ENCODE measurements at places on chromosomes 12 and 14.

- no peak for DNase-seq
These were observed 49.0 kb downstream of the ZC3H14 start for GRCh38 chr14:88611878-88612277.

DNA sequence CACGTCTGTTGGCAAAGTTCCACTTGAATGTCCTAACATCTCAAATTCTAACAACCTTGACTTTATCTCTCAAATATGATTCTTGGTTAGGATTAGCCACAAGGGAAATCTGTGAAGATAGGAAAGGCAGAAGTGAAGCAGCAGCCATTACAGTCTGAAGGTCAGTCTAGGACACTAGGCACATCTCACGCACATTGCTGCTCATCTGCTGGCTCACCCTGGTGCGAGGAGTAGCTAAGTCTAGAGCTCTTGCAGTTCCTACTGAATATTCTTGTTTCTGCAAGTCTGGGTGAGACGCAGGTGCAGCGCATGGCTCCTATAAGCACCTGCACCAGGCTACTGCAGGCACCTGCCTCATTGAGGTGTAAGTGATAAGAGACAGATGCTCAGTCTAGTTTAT lies 6.4 kb upstream of the SLC25A3 start:
- no peak for DNase-seq

- no peak for DNase-seq
These were observed 101.2 kb downstream of the EEA1 start for GRCh38 chr12:92827836-92828431.

DNA sequence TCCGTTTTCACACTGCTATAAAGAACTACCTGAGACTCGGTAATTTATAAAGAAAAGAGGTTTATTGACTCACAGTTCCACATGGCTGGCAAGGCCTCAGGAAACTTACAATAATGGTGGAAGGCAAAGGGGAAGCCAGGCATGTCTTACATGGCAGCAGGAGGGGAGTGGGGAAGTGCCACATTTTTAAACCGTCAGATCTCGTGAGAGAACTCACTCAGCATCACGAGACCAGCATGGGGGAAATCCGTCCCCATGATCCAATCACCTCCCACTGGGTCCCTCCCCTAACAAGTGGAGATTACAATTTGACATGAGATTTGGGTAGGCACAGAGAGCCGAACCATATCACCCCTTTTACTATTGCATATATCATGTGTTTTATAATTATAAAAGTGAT lies 2.0 kb upstream of the PIGH start:
- no peak for DNase-seq

GRCh38 chr14:103312006-103312635 lies 21.9 kb upstream of the EIF5 start:
- DNase-seq = no peak

DNA sequence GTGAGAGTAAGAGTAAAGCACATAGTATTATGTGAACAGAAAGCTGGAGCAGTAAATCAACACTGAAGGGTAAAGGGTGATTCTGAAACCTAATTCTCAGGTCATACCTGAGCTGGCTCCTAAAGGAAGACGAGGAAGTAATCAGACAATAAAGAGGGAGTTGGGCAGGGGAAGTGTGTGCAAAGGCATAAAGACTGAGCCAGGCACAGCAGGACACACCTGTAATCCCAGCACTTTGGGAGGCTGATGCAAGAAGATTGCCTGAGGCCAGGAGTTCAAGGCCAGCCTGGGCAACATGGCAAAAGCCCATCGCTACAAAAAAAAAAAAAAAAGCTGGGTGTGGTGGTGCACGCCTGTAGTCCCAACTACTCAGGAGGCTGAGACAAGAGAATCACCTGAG lies 9.6 kb downstream of the ARF3 start:
- DNase-seq = no peak

- DNase-seq = no peak
These were observed 111.2 kb downstream of the MYRFL start for GRCh38 chr12:69936214-69936731.

DNA sequence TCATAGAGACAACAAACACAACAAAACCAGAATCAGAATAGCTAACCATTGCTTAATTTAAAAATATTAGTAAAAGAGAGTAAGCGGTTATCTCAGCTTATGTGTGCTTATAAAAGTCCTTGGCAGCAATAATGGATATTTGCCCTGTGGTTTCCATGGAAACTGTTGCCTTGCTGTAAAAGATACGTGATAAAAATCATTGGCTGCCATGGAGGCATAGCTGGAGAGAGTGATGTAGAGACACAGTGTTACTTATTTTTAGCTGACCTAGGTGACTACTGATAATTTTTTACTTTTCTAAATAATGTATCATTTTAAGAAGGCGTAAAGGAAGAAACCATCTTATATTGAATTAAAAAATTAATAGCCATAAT lies 92.9 kb downstream of the ERC1 start:
- no peak for DNase-seq

GRCh38 chr14:56505361-56505760 lies 74.2 kb upstream of the TMEM260 start:
- no peak for DNase-seq

GRCh38 chr12:84862186-84862585 lies 50.4 kb downstream of the SLC6A15 start:
- no peak for DNase-seq

- no peak for DNase-seq
These were observed 128.6 kb upstream of the HIF1A start for GRCh38 chr14:61566537-61567225.

- DNase-seq = no peak
These were observed 234.4 kb downstream of the CACNA1C start for GRCh38 chr12:2287151-2287550.

DNA sequence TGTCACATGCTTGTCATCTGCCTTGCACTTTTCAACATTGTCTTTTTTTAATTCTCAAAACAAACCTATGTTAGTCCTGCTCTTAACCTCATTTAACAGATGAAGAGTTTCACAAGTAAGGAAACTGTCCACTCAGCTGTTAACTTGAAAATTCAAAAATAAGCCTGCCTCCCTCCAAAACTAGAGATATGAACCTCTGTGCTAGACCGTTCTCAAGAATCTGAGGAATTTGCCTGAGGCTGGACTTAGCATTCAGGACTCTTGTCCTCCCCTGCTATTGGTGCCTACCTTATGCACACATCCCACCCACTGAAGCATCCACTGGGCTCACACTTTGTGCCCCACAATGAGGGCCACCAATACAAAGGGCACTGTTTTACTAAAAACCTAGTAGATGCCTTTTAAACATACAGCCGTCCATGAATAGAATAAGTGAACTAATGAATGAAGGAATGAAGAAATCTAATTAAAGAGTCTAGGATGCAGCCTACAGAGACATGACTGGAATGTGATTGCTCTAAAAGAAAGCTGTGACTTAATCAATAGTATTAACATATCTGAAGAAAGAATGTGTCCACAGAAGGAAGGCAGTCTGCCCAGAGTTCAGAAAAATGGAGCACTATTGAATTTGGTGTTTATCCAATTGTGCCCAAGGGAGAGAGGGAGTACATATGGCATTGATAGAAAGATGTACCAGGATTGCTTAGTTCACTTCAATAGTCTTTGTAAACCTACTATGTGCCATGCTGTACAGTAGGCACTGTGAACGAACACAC lies 238.5 kb downstream of the SPTSSA start:
- DNase-seq = no peak

DNA sequence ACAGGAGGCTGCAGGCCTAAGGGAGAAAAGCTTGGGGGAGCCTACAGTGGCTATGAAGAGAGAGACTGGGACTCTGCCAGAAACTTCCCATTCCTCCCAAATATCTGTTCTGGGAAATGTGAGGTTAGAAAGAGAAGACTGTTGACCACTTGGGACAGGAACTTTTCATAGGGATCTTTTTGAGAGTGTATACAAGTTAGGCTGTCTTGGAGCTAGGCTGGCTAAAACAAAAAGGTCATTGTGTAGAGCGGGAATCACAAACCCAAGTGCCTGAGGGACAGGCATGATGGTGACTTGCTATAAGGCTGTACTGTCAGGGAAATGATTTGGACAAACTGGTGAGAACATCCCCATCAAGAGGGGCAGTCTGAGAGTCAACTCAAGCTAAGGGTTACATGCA lies 175.1 kb downstream of the GRIP1 start:
- DNase-seq = no peak

DNA sequence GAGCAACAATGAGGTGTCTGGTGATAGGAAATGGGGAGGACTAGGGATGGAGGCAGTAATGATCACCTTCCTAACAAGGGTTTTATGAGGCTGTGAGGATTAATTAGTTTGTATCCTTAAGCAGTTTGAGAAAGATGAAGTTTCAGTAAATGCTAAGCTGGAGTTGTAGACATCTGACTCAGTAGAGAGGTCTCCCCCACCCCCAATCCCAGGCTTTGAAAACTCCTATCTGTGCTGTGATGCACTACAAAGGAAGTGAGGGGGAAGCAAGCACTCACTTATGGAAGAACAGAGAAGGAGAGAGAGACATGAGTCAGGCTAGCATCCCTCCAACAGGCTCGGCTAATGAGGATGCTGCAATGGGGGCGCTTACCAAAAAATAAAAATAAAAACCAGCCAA lies 5.5 kb upstream of the BCL11B start:
- DNase-seq = no peak

DNA sequence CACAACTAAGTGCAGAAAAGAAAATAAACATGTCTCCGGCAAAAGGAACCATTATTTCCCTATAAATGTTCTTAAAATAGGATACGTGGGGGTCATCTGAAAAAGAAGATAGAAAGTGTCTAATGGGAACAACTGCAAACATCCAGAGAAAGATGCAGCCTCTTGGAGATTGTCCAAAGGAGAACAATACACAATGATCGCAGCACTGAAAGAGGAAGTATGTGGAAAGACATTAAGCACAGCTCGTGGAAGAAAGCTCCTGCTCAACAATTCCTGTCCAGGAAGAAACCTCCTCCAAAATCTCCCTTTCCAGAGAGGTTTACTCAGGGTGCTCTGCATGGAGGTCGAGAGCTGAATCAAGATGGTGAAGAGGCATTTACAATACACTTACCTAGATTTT lies 2.5 kb upstream of the LALBA start:
- no peak for DNase-seq

DNA sequence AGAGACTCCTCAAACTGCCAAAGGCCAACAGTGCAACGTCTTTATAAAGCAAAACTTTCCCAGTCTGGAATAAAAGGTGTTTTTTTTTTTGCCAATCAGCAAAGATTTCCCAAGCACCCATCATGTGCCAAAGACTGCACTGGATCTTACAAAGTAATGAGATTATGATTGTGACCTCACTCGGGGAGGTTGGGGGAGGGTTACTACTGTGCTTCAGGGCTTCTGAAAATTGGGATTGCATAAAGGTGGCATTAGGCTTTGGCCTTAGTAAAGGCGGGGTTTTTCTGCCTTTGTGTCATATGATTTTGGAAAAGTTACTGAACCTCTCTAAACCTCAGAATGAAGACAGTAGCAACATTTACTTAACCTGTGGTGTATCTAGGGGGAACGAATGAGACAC lies 233.8 kb downstream of the DACT1 start:
- DNase-seq = no peak

DNA sequence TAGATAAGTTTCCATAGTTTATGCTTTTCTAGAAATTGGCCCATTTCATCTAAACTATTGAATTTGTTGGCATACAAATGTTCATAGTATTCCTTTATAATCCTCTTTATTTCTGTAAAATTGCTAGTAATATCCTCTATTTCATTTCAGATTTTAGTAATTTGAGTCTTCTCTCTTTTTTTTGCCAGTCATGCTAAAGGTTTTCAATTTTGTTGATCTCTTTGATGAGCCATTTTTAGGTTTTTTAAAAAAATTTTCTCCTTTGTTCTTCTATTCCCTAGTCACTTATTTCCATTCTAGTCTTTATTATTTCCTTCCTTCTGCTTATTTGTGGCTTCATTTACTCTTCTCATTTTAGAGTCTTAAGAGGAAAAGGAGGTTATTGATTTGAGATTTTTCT lies 19.4 kb upstream of the PPM1A start:
- no peak for DNase-seq

DNA sequence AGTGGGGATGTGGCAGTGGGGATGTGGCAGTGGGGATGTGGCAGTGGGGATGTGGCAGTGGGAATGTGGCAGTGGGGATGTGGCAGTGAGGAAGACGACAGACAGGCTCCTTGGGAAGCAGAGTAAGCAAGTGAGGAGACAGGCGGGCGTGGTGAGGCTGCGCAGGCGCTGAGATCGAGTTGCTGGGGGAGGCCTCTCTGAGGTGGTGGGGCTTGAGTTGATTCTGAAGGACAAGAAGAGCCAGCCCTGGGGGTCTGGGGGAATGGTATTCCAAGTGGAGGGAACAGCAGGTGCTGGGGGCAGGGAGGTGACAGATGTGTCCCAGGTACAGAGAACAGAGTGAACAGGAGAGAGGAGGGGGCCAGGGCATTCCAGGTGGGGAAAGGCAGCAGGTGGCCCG lies 33.8 kb upstream of the TSPAN9 start:
- no peak for DNase-seq

- DNase-seq = no peak
These were observed 23.3 kb downstream of the MEG3 start for GRCh38 chr14:100849115-100849781.

- no peak for DNase-seq
These were observed 71.8 kb upstream of the OVCH1 start for GRCh38 chr12:29569132-29569757.

- no peak for DNase-seq
These were observed 14.2 kb upstream of the SLC38A4 start for GRCh38 chr12:46839964-46840363.

DNA sequence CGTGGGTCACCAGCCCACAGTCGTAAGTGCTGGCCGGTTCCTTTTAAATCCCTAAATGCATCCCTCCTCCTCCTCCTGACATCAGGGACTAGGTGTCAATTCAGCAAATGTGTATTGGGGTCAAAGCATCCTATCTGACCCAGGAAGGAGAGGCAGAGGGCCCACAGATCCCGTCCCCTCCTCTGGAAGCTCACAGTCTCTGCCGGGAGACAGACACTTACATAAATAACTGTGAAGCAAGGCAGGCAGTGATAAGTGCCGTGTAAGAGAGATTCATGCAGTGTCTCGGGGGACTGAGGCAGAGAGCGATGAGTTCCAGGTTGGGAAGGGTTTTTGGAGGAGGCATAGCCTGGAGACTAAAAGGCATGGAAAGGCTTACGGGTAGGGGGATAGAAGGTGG lies 44.1 kb downstream of the HRK start:
- no peak for DNase-seq

GRCh38 chr14:95541346-95541745 lies 6.5 kb downstream of the GLRX5 start:
- no peak for DNase-seq

DNA sequence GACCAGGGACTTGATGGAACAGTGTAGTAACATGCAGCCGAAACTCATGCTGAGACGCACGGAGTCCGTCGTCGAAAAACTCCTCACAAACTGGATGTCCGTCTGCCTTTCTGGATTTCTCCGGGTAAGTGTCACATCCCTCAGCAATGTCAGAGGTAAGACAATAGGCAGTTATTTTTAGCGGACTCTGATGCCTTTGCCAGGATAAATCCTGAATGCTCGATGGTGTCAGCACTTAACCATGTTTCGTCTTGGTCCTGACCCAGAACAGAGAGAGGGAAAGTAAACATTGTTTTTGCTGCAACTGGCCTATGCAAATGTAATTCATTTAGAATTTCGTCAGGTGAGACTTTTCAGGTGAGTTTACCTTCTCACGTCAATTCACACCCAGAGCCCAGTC lies 112.3 kb downstream of the PLXNC1 start:
- no peak for DNase-seq

- DNase-seq = no peak
These were observed 165.9 kb upstream of the AMIGO2 start for GRCh38 chr12:47245623-47246022.

All from activated T-helper 1 cell treated with anti-CD3 and anti-CD28 coated beads, Interleukin-2, amount 50 U/mL, for 16 hours (primary cell).